ENCODE measurements at places on chromosomes 1 and 21.

DNA sequence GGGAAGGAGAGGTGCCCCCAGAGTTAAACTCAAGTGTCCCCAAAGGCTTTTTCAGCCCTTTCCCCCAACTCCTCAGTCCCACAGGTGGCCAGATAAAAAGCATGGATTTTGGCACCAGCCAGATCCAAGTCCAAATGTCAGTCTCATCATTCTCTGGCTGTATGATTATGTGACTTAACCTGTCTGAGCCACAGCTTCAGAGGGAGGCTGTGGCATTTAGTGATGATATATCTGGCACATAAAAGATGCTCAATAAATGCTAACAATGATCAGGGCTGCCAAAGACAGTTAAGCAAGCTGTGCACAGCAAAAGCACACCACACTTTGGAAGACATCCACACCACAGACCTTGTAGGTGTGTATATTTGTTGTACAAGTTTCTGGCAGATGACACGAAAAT lies 5.6 kb upstream of the PADI3 start:
- no peak for DNase-seq

DNA sequence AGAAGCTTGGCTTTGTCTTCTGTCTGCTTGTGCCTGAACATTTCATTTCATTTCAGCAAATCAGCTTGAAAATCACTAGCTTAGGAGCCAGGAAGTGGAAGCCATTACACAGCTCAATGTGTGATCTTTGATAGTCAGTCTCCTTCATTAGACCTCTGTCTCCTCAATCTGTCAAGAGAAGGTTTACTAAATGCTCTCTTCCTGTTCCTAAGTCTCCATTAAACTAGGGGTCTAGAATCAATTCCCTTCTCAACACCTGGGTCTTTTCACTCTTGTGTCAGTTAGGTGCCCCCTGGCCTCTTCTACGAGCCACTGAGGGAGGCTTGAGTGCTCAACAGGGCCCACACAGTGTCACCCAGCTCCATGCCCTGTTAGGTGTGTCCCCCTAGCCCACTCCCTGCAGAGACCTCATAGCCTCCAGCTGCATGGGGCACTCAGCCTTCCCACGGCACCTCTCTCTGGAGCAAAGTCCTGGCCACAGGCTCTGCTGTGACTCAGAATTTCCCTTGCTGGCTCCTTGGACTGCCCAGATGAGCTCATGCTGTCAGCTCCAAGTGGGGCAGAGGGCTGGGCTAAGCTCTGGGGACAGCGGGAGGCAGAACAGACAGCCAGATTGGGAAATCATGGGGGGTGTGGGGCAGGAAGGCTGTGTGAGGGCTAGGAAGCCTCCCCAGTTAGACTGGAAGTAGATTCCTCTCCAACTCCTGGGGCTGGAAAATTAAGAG lies 115.7 kb upstream of the IPO9 start:
- no peak for DNase-seq

DNA sequence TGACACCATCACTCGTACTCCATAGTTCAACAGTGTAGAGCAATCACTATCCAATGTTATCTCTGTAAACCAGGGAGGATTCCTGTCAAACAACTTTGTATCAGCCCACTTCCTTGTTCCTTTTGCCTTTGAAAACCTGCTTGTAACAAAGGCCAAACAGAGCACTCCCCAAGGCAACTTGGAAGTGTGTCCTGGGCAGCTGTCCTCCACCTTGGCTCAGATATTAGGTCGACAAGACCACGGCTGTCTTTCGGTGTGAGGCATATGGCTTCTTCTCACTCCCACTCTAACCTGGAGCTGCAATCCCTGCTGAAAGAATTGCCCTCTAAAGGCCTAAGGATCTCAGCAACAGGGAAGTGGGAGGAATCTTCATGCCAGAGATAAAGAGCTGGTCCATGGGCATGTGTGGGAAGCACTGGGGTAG lies 66.7 kb downstream of the ITPKB start:
- DNase-seq, result no peak

DNA sequence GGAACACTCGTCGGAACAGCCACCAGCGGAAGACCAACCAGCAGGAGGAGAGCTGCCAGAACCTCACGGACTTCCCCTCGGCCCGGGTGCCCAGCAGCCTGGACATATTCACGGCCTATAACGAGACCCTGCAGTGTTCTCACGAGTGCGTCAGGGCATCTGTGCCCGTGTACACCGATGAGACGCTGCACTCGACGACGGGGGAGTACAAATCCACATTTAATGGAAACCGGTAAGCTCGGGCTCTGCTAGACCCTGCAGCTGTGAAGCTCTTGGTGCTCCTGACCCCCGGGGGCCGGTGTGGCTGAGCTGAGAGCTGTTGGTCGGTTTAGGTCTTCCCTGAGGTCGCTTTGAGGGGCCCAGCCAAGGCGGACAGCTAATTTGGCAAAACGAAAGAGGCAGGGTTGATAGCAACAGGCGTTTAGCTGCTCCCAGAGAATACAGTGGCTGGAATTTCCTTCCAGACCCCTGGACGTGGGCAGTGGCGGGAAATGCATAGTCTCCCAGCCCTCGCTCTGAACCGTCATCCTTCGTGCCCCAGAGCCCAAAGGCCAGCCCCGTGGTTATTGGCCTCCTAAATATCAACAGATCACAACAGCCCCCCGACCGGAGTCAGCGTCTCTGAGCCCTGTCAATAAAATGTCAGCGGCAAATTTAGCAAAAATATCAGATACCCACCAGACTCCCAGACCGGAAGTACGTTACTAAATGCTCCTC lies 118.0 kb downstream of the AJAP1 start:
- no peak for DNase-seq

DNA sequence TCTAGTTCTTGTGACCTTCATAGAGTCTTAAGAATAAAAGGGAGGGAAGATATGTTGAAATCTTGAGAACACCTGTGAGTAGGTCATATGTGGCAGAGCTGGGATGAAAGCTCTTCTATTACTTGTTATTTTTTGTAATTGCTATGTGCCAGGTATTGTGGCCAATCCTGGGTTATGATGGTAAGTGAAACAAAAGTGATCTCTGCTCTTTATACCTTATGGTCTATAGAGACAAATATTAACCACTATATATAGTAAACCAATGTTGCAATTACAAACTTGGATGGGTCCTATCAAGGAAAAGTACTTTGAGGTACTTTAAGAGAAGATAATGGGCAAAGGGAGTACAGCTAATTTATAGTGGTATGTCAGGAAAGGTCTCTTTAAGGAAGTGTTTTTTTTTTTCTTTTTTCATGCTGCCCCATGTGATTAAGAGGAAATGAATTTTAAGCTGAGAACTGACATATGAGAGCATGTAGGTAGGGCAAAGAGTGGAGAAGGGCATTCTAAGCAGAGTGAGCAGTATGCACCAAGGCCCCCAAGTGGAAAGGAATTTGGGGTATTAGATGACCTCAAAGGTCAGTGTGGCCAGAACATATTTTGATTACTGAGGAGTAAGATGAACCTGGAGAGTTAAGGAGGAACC lies 43.3 kb downstream of the POU2F1 start:
- DNase-seq, result no peak

DNA sequence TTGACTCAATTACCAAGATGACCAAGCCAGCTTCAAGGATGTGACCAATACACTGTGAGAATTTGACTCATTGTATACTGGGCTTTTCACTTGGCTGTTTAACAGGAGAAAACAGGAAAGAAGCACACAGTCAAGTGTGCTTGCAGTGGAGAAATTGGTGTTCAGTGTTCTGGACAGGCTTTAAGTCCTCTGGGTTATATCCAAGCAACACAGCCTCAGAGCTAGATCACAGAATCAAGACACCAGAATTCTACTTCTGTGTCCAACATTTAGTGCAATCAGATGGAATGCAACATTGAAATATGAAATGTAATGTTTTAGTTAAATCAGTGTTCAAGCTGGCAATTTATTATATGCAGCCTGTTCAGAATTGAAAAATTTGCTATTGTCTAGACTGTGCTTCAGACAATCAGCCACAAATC lies 694.4 kb downstream of the LTN1 start:
- no peak for DNase-seq

- DNase-seq, result no peak
These were observed 120.7 kb downstream of the GRIK3 start for GRCh38 chr1:36913484-36914060.

GRCh38 chr21:25965951-25966707 lies 204.4 kb downstream of the APP start:
- DNase-seq, result no peak

DNA sequence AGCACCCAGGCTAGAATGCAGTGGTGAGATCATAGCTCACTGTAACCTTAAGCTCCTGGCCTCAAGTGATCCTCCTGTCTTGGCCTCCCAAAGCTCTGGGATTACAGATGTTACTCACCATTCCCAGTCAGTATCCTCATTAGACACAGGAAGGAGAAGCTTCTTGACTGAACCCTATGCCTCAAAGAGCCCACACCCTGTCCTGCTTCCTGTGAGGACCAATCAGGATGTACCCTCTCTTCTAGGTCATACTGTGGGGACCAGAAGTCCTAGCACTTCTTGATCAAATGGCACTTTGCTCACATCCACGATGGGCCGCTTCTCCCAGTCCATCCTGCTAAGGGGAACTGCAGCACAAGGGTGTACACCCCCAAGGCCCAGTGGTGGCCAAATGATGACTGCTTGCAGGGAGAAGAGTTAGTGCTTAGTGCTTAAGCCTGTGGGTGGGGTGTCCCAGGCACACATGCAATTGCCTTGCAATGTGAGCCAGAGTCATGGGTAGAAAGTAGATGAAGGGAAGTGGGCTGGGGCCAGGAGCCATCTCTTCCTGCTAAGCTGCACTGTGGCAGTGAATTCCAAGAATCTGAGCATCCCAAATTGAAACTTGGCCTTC lies 9.8 kb downstream of the CD34 start:
- DNase-seq, result no peak

GRCh38 chr1:241095847-241096246 lies 261.2 kb downstream of the RGS7 start:
- no peak for DNase-seq

DNA sequence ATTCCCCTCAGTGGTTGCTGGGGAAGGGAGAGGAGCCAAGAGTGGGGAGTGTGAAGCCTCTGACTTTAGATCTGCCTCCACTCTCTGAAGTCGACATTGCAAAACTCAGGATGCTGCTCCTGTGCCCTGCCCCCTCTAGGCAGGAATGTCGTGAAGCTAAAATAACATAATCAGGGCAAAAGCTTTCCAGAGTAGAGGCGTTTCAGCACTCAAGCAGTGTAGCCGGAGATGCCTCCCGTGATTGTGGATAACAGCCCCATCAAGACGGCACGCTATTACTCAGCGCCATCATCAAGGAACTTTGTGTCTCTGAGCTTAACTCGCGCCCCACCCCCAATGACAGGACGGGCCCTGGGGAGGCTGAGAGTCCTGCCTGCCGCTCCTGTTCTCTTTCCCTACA lies 60.0 kb downstream of the FBXO2 start:
- no peak for DNase-seq

GRCh38 chr21:25457411-25457810 lies 149.9 kb downstream of the MRPL39 start:
- DNase-seq, result no peak

DNA sequence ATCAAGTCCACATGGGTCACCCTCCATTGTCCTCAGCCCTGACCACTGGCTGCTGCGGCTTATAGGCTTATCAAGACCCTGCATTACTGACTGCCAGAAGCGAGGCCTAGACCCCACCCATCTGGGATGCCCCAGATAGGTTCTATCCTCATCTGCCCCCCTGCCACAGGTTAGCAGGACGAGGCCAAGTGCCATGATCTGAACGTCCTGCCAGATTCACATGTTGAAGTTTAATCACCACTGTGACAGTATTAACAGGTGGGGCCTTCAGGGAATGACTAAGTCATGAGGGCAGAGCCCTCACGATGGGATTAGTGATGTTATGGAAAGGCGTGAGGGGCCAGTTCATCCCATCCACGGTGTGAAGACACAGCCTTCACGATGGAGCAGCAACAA lies 6.2 kb upstream of the CPLANE2 start:
- no peak for DNase-seq

- DNase-seq, result no peak
These were observed 74.3 kb downstream of the SDC3 start for GRCh38 chr1:30834253-30834652.

DNA sequence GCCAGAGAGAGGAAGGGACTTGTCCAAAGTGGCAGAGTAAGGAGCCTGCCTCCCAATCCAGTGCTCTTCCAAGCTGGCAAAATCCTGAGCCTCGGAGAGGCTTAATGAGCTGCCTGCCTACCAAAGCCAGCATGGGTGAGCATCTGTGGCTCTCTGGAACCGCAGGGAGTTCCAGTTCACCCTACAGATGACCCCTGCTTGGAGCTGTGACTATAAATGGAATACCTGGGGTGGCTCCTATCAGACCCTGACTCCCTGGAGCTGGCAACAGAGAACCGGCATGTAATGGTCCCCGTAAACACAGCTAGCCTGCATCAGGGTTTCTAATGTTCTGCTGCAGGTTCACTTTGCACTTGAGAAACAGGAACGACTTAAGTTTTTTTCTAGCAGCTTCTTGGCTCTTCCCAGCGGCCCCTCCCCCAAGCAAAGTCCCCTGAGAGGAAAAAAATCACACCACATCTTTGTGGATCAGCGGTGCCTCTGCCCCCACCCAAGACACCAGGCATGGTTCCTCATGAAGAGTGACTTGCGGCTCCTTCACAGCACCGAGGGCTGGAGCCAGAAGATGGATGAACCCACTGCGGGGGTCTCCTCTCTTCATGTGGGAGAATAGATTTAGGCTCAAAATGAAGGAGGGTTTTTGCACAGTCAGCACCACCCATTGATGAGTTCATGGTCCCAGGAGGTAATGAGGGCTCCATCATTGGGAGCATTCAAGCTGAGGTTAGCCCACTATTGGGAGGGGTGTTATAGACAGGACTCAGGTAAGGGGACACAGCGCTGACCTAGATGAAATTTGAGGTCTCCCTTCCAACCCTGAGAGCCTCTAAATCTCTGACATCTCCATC lies 79.0 kb downstream of the SYT2 start:
- no peak for DNase-seq

- no peak for DNase-seq
These were observed 882.2 kb upstream of the B3GALT2 start for GRCh38 chr1:194068446-194069167.

DNA sequence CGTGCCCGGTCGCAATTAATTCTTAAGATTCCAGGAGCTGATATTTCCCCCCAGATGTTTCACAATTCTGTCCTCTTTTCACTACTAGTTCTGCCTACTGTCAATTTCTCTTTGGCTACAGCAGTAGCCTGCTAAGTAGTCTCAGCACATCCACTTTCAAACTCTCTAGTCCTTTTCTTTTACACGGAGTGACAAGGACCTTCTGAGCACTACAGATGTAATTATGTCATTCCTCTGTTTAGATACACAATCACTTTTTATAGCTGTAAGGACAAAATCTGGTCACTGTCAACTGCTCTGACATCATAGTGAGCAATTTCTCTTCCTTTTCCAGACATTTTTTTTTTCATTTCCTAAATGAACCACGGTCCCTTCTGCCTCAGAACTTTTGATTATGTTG lies 421.7 kb upstream of the CHRM3 start:
- no peak for DNase-seq

All from activated T-helper 1 cell treated with anti-CD3 and anti-CD28 coated beads, Interleukin-2, amount 50 U/mL, for 16 hours (primary cell).